ENCODE measurements at places on chromosomes 1 and 21.

GRCh38 chr21:35254765-35255138, 205.7 kb upstream of the RUNX1 start:
- DNase-seq = no peak

GRCh38 chr1:156488566-156489165, 11.9 kb downstream of the MEF2D start:
- no peak for DNase-seq

GRCh38 chr1:43441166-43441893, 12.4 kb downstream of the HYI start:
- DNase-seq = no peak

- no peak for DNase-seq
Observed at GRCh38 chr21:34223376-34223775, 140.4 kb upstream of the KCNE2 start.

DNA sequence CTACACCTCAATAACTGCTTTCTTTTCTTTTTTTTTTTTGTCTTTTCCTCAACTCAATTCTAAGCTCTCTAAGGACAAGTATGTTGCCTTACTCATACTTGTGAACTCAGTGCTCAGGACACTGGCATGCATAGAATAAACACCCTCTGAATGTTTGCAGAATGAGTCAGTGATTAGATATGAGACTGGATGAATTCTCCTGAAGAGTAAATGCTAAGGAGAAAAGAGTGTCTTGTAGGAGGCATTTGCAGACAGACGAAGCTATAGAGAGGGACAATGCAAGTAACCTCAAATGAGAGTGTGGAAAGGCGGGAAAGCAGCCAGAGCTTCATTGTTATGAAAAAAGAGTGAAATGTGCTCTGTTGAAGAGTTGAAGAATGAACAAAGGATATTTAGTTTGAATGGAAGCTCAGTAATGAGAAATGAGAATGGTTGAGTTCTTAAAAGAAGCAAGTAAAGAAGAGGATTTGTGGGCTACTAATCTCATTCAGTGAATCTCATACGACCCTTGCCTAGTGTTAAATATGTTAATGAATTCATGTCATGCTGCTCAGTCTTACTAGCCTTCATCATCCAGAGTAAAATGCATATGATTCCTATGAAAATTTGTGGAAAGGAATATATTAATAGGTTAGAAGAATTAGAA, 166.1 kb upstream of the DPYD start:
- peak; percentile 80 for DNase-seq

DNA sequence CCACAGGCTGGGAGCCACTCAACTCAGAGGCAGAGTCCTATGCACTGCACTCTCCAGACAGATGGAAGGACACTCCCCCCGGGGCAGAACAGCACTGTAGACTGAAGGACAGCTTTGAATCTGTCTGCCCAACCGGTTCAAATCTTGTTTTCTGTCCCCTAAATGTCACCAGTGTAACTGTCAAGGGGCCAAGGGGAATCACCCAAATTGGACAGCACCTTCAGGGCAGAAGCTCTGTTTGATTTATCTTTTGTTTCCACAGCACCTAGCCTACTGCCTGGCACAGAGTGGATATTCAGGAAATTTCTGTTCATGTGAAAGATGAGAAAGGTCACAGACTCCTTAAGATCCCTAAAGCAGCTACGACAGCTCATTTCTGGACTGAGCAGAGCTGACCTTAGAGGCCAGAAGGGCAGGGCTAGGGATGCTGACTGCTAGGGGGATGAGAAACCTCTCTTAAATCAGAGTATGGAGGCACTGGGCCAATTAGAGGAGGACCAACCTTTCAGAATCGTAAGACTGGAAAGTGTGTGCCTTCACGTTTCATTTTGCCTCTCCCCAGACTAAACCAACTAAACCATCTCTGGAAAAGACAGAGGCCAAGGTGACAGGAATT, 41.0 kb downstream of the ITPKB start:
- no peak for DNase-seq

- no peak for DNase-seq
Observed at GRCh38 chr1:43300378-43301094, at the start of gene TIE1. Gene TIE1, plus strand, starts transcription at chr1:43300982. Its CDS starts 90 bp downstream, at chr1:43301072.

- no peak for DNase-seq
Observed at GRCh38 chr1:173201969-173202368, 5.2 kb downstream of the TNFSF4 start.

DNA sequence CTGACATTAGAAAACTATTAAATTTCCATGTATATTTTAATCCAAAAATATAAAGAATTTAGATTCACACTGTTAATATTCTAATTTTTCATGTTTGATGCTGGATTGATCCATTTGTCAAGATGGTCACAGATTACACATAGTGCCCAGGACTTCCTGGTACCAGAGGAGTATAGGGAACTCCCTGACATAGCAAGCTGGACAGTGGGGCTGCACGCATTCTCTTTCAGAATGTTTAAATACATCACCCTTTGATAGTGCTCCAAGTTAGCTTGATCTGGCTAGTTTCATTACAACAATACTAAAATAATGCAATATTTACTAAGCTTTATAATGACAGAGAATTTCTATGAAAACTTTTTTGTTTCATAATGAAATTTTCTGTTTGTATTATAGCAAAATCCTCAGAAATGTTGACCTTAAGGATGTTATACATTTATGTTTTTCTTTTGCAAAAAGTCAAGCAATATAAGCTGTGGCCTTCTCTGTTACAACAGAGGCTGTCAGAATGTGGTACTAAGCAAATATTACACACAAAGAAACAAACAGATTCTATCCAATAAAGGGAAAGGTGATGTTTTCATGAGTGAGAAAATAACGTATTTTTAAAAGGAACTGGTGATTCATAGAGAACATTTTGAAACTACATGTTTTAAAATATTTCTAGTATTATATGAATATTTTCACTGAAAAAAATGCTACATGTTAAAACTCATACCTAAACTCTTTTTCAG, 84.7 kb downstream of the SLC35F3 start:
- no peak for DNase-seq

DNA sequence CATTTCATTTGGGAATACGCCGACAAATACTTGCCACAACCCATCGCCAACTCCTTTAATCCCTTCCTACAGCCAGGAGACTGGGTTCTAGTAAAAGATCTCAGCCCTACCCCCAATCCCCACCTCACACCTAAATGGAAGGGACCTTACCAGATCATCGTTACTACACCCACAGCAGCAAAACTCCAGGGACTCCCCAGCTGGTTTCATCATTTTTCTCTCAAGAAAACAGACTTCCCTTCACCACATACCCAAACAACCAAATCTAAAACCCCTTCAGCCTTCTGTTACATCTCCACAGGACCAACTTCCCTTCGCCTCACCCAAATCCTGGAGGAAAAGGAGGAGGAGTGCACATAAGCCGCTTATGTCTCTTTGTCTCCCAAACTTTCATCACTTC, 23.7 kb upstream of the SLC2A5 start:
- no peak for DNase-seq

DNA sequence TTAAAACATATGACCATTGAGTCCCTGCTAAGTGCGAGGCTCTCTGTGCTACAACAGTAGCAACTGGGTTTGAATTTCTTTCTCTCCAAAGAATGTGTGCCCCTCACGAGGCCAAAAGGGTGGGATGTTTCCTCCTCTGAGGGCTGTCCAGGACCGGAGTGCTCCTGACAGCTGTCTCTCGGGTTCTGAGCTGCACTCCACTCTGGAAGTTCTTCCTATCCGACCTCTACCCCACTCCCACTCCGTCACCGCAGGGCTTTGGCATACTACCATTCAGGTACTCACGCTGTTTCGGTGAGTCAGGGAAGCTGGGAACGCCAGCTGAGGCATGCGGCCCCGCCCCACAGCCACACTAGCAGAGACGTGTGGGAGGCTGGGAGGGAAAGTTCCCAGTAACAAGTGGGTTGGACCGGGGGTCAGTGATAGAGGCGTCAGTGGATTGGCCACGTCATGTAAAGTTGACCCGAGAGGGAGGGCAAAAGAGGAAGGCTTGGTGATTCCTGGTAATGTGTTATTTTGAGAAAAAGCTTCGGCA, 705 bp upstream of the SLC50A1 start:
- DNase-seq = peak; percentile 87

GRCh38 chr1:31064718-31065309, 703 bp downstream of the PUM1 start:
- peak; percentile 11 for DNase-seq

DNA sequence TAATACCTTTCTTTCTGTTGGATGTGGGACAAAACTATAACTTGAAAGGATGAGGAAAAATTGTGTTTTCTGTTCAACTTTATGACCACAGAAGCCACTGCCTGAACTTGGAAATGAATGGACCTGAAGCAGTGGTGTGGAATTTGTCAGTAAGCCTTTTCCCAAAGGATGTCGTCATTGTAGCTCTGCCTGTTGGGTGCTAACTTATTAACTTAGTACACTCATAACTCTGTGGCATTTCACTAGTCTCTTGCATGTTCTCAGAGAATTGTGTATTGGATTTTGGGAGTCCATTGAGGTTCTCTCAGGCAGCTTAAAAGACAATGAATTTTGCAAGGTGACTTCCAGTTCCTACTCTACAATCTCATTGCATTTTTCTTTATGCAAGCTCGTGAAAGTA, 49.6 kb downstream of the KCNK2 start:
- DNase-seq = peak; percentile 40

DNA sequence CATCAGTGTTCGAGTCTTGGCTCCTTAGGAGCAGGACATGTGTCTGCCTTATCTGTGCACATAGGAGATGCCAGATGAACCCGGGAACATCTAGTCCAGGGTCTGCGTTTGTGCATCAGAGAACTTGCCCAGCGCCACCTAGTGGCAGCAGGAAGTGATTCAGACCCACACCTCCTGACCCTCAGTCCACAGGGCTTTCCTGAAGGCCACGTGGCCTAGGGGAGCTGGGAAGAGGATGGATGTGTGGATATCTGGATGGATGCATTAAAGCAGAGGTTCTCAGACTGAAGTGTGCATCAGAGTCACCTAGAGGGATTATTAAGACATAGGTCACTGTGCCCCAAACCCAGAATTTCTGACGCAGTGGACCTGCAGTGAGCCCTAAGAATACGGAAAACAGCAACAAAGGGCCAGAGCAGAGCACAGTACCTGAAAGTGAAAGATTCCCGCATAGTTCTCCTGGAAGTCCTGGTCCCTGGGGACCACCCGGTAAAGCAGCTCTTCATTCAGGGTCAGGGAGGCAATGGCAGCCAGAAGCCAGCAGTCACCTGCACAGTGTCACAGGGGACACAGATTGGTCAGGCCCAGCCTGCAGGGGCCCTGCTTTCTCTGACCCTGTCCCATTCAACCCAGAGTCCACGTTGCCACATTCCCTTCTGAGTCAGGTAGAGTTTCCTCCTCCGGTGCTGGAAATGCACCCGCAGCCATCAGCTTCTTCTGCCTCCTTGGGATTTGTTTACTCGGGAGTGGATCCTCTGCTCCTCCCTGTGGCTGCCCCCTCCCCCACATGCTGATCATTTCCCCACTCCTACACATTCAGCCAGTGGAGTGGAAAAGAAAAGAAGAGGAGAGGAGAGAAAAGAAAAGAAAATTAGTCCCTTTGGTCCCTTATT, 37.0 kb downstream of the CAPN8 start:
- DNase-seq = no peak

DNA sequence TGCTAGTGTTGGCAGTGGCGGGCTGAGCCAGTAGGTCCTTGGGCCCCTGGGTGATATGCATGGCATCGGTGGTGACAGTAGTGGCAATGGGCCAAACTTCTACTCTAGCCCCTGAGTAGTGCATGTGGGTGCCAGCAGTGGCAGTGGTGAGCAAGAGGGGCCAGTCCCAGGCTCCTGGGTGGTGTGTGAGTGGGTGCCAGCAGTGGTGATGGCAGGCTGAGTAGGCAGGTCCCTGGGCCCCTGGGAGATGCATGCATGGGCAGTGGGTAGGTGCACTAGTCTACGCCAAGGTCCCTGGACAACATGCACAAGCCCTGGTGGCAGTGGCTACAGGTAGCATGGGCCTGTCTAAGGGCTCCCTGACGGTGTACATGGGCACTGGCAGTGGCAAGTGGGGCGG, 24.6 kb upstream of the TTC22 start:
- DNase-seq = no peak

DNA sequence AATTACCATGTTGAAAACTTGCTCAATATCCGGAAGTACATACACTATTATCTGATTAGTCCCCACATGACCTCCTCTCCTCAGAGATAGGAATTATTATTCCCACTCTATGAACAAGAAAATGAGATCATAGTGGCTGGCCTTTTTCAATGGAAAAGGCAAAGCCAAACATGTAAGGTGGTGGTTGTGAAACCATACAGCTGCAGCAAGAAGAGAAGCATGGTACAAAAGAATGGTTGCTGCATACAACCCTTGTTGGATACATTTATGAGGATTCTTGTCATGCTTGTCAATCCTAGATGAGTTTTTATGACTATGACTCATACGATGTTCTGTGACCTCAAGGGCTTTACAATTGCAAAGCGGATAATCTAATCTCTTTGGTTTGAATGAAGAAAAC, 514.7 kb downstream of the PLPP3 start:
- no peak for DNase-seq

DNA sequence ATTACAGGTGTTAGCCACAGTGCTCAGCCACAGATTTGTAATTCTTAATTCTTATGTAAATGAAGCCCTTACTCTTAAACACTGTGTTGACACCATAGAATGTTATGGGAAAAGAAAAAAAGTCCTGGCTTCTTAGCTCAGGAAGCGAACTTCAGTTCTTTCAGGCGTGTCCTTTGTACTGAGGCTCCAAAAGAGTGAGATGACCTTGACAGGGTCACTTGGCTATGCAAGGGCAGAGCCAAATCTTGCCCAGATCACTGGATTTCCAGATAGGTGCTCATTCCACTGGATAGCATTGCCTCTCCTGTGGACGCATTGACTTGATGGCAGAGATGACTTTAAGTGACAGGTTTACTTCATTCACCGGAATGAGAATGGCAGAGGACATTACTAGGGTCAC, 4.8 kb downstream of the NFYC start:
- no peak for DNase-seq

- DNase-seq = peak; percentile 61
Observed at GRCh38 chr1:30379684-30380624, 343.4 kb downstream of the MATN1 start.

DNA sequence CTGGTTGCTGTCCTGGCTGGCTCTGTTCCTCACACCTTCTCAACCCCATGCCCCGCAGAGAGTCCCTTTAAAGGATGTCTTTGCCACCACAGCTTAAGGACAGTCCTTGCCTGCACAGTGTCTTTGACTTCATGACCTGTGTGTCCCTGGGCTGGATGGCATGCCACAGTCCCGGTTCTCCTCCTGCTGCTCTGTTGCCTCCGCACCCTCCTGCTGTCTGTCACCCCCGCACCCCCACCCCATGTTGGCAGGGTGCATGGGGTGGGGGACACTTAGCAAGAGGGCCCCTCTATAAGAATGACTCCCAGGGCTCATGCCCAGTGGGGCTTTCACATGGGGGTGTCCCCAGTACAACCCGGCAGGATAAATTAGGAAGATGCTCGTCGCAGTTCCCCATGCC, 41.6 kb upstream of the PADI1 start:
- DNase-seq = no peak

DNA sequence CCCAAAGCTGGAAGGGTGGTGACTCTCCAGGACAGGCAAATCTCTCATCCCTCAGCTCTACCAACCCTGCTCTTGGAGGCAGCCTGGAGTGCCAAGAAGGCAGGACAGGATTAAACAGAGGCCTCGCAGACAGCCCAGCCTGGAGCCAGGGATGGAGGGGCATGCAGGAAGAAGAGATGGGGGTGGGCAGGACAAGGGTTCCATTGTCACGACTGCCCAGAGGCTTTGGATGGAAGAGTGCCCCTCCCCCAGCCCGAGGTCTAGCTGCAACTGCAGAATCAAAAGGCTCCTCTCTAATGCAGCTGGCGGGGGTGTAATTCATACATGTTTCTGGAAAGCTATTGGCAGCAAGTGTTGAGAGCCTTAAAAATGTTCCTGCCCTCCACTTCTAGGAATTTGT, 8.8 kb downstream of the RAB7B start:
- DNase-seq = no peak

GRCh38 chr1:241842565-241842964, 5.4 kb upstream of the EXO1 start:
- no peak for DNase-seq

All from stromal cell of bone marrow (primary cell).